A673 (cell line): ENCODE measurements at places on chromosomes 11 and 22. TPM values are rescaled to one million over a fixed set of nuclear protein-coding genes. Genes with fewer than 3 reads are reported as not detected.

The PHF21A gene
- total RNA-seq, result 77.2 and 106 TPM in 2 replicates

The ABTB2 gene
- total RNA-seq, result 40.7 and 46.3 TPM in 2 replicates

The RAG2 gene
- not detected in 2 replicates for total RNA-seq

DNA sequence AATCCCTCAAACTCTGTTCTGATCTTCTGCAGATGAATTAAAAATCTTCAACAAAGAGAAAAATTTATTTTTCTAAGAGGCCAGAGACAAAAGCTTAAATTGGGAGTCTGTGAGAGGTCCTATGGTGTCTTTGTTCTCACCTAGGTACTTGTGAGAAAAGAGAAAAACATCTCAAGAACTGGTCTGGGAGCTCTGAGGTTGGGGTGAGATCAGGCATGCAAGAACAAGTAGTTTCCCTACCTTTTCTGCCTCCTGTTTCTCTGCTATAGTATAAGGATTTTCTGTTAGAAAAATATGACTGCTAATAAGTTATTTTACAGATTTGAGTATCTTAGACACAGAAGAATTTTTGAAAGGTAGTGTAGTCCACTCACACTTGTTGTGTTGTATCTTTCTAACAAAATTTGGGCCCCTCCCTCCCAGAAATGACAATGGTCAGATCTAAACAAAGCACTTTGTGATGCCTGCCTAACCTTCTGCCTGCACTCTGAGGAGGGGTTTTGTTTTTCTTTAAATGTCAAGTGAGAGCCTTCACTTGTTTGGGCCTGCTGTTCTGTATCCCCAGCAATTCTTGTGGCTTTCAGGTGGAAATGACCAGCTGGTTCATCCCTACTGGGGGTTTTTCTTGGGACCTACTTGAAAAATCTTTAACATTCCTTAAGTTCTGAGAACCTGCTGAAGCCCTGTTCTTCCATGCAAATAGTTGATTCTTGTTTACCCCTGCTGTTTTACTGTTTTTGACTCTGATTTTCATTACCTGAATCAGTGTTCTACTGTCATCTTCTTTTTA lies 13.6 kb upstream of the OR51S1 start:
- H3K27me3 ChIP-seq, result no peaks in the 10 kb centered on the region
- H3K4me1 ChIP-seq, result no peaks in the 10 kb centered on the region
- DNase-seq, result no peak
- H3K27ac ChIP-seq, result no peak overlapping the region
- H3K4me3 ChIP-seq, result no peak overlapping the region
- no peaks in the 10 kb centered on the region for H3K36me3 ChIP-seq

DNA sequence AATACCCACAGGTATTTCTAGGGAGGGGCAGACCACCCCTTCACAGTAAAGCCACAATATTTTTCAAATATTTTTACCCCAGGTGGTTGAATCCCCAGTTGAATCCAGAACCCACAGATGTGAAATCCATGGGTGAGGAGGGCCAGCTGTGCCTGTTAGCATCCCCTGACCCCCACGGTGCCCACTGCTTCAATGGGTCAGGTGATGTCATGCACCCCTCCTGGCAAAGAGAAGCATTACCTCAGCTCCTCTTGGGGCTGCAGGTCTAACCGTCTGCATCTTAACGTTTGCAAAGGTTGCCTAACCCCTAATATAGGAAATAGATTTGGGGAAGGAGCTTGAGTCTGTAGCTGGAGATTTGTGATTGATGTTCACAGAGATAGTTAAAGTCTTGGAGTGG lies 24.7 kb upstream of the IL17RA start:
- H3K36me3 ChIP-seq, result no peaks in the 10 kb centered on the region
- H3K27me3 ChIP-seq, result no peaks in the 10 kb centered on the region
- no peak for DNase-seq
- H3K27ac ChIP-seq, result no peak overlapping the region

DNA sequence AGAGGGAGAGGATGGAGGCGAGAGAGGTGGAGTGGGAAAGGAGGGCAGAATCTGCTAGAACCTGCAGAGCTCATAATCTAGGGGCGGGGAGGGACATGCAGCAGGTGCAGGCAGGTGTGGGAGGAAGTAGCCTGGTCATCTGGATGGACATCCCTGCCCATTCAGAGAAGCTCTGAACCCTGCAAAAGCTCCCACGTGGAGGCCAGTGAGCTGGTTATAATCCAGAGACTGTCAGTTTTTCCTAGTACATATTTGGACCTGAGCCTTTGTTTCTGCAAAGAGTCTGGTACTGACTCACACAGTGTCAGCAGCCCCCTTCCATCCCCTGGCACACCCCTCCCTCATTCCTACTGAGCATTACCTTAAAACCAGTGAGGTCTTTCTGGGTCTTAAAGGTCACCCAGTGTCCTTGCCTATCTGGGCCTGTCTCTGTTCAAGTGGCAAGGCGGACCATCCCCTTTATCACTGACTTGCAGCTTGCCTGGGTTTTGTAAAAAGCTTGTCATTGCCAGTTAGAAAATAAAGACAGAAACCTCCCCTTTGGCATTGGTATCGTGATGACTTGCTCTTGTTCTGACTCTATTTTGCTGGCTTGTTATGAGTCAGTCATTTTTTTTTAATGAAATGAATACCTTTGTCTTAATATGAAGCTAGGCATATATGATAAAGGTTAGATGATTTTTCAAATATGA lies 26.1 kb downstream of the PTPRJ start:
- no peaks in the 10 kb centered on the region for H3K4me1 ChIP-seq
- no peak overlapping the region for H3K4me3 ChIP-seq

DNA sequence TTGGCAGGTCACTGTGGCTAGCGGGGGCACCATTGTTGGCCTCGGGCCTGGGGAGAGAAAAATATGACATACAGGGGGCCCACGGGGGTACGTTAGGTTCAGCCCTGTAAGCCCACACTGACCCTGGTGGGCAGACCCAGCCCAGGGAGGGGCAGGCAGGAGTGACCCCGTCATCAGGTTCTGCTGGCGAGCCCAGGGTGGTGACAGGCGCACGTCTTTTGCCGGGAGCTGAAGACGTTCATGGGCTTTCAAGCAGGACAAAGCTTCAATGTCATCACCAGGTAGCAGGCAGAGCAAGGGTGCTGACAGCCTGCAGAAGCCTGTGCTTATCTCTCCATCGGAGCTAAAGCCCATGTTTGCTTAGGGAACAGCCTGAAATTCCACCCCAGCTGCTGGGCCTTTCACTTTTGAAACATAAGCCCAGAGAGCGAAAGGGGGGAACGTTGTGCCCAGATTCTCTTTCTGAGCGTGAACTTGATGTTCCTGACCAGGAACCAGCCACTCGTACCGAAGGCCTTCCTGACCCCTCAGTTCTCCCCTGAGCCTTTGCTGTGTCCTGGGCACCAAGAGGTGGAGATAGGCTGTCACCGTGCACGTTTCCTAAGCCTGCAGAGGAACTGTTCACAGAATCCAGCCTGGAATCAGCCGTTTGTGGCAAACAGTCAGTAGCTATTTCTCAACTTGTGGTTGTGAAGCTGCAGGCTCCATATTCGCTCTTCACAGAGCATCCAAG lies 74.0 kb upstream of the ATXN10 start:
- H3K36me3 ChIP-seq, result no peaks in the 10 kb centered on the region
- H3K4me1 ChIP-seq, result peaks cover 14% of the 10 kb centered on the region
- no peak overlapping the region for H3K27ac ChIP-seq
- H3K27me3 ChIP-seq, result no peaks in the 10 kb centered on the region
